ENCODE measurements at places on chromosomes 3 and 15.
A peak's percentile ranks its signal among the peaks of the same experiment; 100 is the strongest.

DNA sequence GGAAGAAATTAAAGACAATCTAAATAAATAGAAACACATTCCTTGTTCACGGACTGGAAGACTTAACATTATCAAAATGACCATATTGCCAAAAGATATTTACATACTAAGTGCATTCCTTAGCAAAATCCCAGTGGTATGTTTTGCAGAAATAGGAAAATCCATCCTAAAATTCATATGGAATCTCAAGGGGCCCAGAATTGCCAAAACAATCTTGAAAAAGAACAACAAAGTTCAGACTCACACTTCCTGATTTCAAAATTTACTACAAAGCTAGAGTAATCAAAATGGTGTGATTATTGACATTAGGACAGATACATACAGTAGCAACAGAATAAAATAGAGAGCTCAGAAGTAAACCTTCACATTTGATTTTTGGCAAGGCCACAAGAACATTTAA is 515.5 kb downstream of the OCA2 start:
- no peak for DNase-seq

GRCh38 chr3:158539414-158540014 is 31.5 kb upstream of the MLF1 start:
- DNase-seq, result peak; percentile 1

- DNase-seq, result no peak
These were observed 267.7 kb downstream of the CHL1 start for GRCh38 chr3:464255-464654.

DNA sequence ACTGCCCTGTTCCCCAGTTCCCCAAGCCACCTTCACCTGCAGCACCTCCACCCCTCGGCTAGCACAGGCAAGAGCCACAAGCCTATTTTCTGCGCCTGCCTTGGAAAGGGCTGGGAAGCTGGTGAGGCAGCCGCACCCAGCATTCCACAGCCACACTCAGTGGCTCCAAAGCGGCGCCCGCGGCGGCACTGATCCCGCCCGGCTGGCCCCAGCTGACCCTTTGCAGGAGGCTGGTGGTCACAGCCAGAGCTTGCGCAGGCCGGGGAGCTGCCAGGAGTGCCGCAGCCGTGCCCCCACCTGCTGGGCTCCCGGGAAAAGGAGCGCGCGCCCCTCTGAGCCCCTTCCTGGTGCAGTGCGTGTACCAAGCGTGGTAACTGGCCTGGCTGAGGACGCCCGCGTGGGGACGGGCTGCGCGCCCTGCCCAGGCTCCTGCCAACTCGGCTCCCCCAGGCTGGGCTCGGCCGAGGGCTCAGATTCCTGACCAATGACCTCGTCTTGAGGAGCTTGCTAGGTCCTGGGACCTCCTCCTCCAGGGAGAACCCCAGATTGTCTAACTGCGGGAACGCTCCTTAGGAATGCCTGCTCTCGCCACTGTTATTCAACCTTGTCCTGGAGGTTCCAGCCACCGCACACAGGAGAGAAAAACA is 13.3 kb downstream of the GRAMD2A start:
- no peak for DNase-seq

GRCh38 chr15:42502477-42502876 is 7.0 kb downstream of the SNAP23 start:
- DNase-seq, result no peak

DNA sequence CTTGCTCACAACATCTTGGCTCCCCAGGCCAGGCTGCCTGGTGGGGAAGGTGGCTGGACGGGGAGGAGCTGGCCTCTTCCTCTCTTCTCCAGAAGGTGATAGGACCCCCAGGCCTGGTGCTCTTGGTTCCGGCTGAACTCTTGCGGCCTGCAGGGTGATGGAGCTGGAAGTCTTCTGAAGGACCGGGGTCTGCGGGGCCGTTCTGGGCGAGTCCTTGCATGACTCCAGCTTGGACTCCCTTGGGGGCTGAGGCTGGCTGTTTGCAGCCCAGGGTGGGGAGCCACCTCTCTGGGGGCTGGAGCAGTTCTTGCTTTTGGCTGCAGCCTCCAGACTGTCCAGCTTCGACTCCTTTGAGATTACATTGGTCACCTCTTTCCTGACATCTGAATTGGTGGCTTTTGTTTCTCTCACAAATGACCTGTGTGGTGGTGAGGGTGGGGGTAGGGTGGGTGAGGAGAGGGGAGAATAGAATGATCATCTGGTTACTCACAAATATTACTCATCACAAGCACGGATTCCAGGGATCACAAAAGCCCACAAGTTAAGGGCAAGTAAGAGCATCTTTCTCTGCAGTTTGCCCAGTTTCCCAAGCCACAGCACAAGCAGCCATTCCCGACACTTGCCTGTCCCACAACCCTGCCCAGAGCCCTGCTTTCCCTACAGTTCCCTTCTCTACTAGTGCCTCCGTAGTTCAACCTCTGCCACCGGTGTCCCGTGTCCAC is 149.1 kb upstream of the HACD2 start:
- no peak for DNase-seq

DNA sequence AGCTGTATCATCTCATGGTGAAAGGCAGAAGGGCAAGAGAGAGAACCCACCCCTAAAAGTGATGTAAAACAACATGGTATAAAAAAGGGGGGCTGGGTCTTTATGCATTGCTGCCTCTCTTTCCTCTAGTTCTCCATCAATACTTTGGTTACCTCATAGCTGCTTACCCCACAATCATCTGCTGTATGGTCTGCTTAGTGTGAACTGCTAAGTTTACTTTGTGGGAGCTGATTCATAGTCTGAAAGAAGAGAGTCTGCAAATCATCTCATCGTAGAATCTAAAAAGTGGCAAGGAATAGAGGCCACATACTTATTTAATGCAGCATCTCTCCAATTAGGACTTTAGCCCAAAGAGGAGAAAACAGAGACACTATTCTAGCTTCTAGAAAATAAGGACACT is 546.8 kb downstream of the GBE1 start:
- no peak for DNase-seq

GRCh38 chr3:193049935-193050334 is 132.3 kb upstream of the MB21D2 start:
- no peak for DNase-seq

DNA sequence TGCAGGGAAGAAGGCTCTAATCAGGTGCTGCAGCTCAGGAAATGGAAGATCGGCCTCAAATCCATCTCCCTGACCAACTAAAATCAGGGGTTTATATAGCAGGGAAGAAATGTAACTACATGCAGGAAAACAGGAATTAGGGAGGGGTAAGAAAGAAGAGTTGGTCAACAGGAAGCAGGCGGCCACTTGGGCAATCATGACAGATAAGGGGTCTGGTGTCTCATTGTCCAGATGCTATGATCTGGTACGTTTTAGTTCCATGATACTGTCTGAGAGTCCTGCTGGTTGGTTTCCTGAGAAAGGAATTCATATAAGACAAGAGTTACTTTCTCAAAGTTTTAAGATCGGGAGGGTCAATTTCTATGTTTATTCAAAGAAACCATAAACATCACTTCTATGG is 24.2 kb downstream of the KATNBL1 start:
- no peak for DNase-seq

GRCh38 chr3:86695752-86696151 is 295.2 kb downstream of the VGLL3 start:
- DNase-seq, result no peak

- DNase-seq, result no peak
These were observed 29.4 kb downstream of the GAP43 start for GRCh38 chr3:115652738-115653137.

- DNase-seq, result no peak
These were observed 1.6 kb downstream of the THBS1 start for GRCh38 chr15:39582286-39582976.

DNA sequence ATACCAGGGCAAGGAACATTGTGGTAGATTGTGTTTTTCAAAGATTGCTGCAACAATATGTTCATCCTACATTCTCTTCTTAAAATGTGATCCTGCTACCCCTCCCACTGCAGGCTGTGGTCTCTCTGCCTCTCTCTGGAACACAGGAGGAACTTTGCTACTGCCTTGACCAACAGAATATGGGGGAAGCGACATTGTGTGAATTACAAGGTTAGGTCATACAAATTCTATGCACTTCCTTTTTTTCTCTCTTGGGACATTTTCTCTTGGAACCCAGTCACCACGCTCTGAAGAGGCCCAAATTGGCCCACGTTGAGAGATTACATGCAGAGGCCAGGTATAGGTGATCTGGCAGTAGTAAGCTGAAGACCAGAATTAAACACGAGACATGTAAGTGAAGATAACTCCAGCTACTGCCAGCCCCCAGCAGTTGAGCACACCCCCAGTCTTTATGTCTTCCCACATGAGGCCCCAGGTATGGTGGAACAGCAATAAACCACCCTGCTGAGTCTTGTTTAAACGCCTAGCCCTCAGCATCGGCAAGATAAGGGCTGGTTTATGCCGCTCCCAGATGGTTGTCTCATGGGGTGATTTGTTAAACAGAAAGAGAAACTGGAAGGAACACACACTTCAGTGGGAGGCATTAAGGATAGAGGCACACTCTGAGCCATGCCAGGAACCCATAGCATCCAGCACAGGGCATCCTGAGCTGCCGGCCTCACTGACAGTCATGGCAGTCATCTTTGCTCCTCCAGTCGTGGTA is 59.9 kb downstream of the FAM43A start:
- no peak for DNase-seq

GRCh38 chr3:59769127-59769750 is 719.4 kb upstream of the CFAP20DC start:
- DNase-seq, result no peak

GRCh38 chr3:49283997-49284396 is 7.0 kb upstream of the C3orf62 start:
- DNase-seq, result no peak
